Activated CD4-positive, alpha-beta T cell treated with anti-CD3 and anti-CD28 coated beads, Interleukin-2, amount 10 ng/mL, durations not matched to agents 24 days and 14 days (primary cell): ENCODE measurements at places on chromosomes 1 and 21. TPM values are rescaled to one million over a fixed set of nuclear protein-coding genes. Genes with fewer than 3 reads are reported as not detected.

STIL gene
- 25.1 and 28.0 TPM in 2 replicates for total RNA-seq

OR10K1 gene
- not detected in 2 replicates for total RNA-seq

DNA sequence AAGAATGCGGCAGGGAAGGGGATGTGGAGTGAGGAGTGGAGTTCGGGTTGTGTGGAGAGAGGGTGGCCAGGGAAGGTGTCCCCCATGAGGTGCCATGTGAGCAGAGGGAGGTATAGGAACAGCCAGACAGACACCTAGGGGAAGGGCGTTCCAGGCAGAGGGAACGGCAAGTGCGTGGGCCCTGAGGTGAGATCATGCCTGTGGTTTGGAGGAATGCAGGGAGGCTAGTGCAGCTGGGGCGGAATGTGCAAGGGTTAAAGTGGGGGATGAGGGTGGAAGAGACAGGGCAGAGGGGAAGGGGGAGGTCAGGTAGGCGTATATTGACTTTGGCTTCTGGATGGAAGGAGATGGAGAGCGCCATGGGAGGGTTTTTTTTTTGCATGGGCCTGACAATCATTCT, 31.6 kb upstream of the PADI6 start:
- peaks cover 3% of the 10 kb centered on the region for H3K4me1 ChIP-seq
- H3K27ac ChIP-seq = no peak overlapping the region
- peaks cover 3% of the 10 kb centered on the region for H3K27me3 ChIP-seq
- no peak overlapping the region for H3K4me3 ChIP-seq

DNA sequence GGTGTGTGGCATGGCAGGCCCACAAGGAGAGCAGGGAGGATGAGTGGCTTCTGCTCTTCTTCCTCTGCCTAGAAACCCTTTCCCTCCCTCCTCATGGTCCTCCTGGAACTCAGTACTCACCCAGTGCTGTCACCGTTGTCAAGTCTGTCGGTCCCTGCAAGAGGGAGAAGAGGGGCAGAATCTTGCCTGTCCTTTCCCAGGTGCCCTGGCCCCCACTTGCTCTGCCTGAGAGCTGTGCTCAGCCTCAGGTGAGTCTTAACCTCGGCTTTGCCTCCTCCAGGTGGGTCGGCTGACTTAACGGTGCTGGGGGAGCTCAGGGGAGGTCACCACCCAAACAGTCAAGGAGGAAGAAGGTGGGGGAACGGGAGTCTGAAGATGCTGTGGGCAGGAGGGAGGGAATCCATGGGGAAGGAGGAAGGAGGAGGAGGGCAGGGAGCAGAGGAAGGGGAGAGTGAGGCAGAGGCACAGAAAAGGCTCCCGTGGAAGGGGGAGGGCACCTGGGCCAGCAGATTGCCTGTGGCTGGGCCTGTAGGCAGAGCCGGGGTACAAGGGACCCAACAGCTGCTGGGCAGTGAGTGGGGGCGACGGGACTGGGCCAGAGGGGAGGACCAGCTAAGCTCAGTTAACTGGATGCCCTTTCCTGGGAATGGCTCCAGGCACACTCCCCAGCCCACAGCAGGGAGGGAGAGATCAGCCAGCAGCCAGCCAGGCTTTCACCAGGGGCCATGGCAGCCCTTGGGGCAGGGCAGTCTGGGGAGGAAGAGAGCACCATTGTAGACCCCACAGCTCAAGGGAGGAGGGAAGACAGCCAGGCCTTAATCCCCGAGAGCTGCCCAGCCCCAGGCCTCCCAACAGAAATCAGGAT, 26.3 kb downstream of the CTNNBIP1 start:
- peaks cover 12% of the 10 kb centered on the region for H3K4me1 ChIP-seq
- no peak for DNase-seq
- H3K27ac ChIP-seq = no peak overlapping the region

DNA sequence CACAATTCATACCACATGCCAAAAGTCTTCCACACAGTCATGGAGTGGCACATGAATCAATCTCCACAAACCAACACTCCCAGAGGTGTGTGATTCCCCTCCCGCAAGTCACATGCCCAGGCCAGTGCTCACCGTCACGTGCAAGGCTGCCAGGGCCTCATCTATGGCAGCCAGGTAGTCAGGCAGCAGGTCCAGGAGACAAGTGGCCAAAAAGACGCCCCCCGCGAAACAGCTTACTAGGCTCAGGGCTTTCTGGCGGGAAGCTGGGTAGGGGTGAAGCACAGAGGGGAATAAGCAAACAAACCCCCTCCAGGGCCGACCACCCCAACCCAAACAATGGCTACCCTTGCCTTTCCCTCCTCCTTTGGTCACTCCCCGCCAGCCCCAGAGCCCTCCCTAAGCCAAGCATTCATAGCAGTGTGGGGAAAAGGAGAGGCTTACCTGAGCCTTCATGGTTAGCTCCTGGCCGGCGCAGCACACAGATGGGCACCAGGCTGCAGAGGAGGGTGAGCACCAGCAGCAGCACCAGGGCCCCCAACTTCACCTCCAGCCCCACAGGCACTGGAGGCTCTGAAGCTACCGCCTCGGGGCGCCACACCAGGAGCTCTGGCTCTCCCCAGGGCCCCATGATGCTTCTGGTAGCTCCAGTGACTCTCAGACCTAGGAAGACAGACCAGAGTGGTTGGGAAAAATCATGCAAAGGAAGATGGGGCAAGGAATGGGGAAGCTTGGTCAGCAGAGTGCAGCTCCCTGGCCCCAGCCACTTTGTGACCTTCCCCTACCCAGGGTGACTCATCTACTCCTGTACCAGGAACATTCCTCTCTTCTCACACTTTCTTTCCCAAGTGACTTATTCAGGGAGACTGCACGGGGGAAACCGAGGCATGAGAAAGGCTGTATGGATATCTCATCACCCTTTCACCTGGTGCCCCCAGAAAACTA, 978 bp downstream of the SLC39A1 start:
- H3K4me1 ChIP-seq = peaks cover 48% of the 10 kb centered on the region
- H3K27me3 ChIP-seq = no peaks in the 10 kb centered on the region

DNA sequence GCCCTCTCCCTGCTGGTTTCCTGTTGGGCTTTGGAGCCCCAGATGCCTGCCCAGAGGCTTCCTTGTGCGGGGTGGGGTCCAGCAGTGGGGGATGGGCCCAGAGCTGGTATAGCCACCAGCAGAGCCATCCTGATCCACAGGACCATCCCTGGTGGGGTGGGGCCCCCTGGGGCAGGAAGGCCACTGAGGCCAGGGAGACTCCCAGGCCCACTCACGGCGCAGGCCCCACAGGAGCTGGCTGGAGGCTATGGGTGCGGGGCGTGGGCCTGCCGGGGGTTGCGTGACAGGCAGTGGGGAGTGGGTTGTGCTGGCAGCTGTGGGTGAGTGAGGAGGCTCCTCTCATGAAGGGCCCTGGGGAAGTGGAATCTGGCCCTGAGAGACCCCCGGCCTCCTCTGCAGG, 5.7 kb downstream of the LRRC3 start:
- H3K27me3 ChIP-seq = no peaks in the 10 kb centered on the region
- H3K36me3 ChIP-seq = no peaks in the 10 kb centered on the region
- H3K4me3 ChIP-seq = no peak overlapping the region
- H3K4me1 ChIP-seq = peaks cover 4% of the 10 kb centered on the region
- no peak overlapping the region for H3K27ac ChIP-seq

GRCh38 chr1:24720152-24720551, 25.1 kb upstream of the CLIC4 start:
- peaks cover 13% of the 10 kb centered on the region for H3K4me1 ChIP-seq
- H3K27ac ChIP-seq = no peak overlapping the region
- DNase-seq = no peak

DNA sequence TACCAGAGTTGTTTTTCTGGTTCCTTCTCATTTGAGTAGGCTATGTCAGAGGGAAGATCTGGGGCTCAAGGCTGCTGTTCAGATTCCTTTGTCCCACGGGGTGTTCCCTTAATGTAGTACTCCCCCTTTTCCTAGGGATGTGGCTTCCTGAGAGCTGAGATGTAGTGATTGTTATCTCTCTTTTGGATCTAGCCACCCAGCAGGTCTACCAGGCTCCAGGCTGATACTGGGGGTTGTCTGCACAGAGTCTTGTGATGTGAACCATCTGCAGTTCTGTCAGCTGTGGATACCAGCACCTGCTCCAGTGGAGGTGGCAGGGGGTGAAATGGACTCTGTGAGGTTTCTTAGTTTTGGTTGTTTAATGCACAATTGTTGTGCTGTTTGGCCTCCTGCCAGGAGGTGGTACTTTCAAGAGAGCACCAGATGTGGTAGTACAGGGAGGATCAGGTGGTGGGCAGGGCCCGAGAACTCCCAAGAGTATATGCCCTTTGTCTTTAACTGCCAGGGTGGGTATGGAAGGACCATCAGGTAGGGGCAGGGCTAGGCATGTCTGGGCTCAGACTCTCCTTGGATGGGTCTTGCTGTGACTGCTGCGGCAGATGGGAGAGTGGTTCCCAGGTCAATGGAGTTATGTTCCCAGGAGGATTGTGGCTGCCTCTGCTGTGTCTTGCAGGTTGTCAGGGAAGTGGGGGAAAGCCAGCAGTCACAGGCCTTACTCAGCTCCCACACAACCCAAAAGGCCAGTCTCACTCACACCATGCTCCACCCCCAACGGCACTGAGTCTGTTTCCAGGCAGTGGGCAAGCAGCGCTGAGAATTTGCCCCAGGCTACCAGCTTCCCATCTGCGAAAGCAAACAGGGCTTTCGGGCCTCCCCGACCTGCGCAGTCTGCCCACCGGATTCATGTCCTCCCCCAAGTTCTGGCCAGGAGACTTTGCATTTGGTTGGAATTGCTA, 64.2 kb downstream of the SERINC2 start:
- no peaks in the 10 kb centered on the region for H3K36me3 ChIP-seq
- peaks cover 7% of the 10 kb centered on the region for H3K4me1 ChIP-seq
- H3K27me3 ChIP-seq = peaks cover 28% of the 10 kb centered on the region
- no peak for DNase-seq
- no peak overlapping the region for H3K4me3 ChIP-seq

GRCh38 chr1:247375747-247376146, 40.2 kb upstream of the NLRP3 start:
- H3K4me1 ChIP-seq = peaks cover 6% of the 10 kb centered on the region
- no peak for DNase-seq
- H3K27ac ChIP-seq = no peak overlapping the region
- no peak overlapping the region for H3K4me3 ChIP-seq
- peaks cover 14% of the 10 kb centered on the region for H3K27me3 ChIP-seq

DNA sequence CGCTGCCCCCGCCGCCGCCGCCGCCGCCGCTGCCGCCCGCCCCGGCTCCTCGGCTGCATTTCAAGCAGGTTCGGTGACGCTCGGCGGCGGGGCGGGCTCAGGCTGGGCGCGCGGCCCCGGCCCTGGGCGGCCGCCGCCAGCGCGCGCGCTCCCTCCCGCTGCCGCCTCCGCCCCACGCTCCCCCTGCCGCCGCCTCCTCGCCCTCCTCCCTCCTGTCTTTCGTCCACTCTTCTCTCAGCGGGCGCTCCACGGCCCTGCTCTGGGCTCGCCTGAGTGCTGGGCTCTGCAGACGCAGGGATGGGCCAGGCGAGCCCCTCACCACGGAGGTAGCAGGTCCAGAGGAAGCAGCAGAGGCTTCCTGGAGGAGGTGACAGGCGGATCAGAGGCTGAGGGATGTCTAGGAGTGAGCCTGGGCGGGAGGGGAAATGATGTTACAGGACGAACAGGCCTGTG, at the start of gene LRP8:
LRP8 (minus strand) TSS at position 62 of the 453 bp plus-strand sequence. CDS start 158 bp downstream, outside the sequence.
- peaks cover 34% of the 10 kb centered on the region for H3K36me3 ChIP-seq
- peaks cover 32% of the 10 kb centered on the region for H3K4me1 ChIP-seq
- DNase-seq = peak; percentile 95
- no peaks in the 10 kb centered on the region for H3K27me3 ChIP-seq
- H3K4me3 ChIP-seq = peak within 1 kb of the TSS; percentile 99
- H3K27ac ChIP-seq = peak within 1 kb of the TSS; percentile 98

- H3K4me3 ChIP-seq = no peak overlapping the region
- H3K36me3 ChIP-seq = peaks cover 41% of the 10 kb centered on the region
- H3K4me1 ChIP-seq = peaks cover 2% of the 10 kb centered on the region
Observed at GRCh38 chr1:176073524-176074157, 133.4 kb downstream of the COP1 start.

DNA sequence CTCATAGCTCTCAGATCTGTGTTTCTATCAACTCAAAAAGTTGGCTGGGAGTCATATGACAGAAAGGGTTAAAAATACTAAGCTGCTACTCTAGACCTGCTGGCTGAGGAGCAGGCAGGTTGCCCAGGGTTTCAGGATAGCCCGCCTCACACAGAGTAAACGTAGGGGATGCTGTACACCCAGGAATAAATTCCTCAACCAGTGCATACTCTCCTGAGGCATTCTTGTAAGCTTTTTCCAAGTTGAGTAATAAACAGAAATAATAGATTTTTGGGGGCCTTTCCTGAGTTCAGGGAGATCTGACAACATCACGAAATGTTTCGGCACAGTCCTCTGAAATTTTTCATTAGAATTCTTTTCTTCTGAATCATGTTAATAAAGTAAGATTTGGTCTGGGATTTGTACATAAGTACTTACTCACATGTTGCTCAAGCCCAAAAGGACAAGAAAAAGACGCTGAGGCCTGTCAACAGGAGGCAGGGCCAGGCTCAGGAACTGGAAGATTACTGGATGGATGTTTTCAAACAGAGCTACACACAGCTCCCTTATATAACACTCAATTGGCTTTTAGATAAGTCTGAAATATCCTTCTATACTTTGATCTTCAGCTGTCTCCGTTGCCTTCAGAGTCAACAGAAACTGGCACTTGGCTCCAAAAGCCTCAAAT, 41.0 kb downstream of the TGFBR3 start:
- H3K36me3 ChIP-seq = peaks cover 6% of the 10 kb centered on the region
- peaks cover 4% of the 10 kb centered on the region for H3K27me3 ChIP-seq

DNA sequence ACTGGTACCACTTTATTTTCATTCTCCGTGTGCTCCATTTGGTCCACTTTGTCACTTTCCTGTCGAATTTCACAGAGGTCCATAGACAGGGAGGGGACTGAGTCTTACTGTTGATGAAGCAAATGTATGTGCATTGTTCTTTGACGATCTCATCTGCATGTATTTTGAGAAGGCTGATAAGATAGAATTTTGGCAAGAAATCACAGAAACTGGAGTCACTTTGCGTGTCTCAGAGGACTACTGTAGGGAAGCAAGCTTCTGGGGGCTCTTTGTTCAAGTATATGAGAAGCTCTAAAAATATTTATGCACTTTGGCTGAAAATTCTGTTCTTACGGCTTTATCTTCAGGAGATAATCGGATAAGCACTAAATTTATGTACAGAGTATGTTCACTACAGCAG, 78.1 kb downstream of the PCBP3 start:
- no peak for DNase-seq
- H3K27ac ChIP-seq = no peak overlapping the region
- H3K4me1 ChIP-seq = peaks cover 21% of the 10 kb centered on the region
- no peaks in the 10 kb centered on the region for H3K27me3 ChIP-seq
- no peaks in the 10 kb centered on the region for H3K36me3 ChIP-seq

GRCh38 chr1:223135176-223135942, 7.7 kb downstream of the TLR5 start:
- no peak overlapping the region for H3K4me3 ChIP-seq
- DNase-seq = no peak
- no peaks in the 10 kb centered on the region for H3K4me1 ChIP-seq

GRCh38 chr1:121516234-121516967, 331.6 kb downstream of the SRGAP2C start:
- H3K27ac ChIP-seq = peak overlapping the region; percentile 90
- H3K4me3 ChIP-seq = peak overlapping the region; percentile 63
- H3K4me1 ChIP-seq = peaks cover 58% of the 10 kb centered on the region
- no peaks in the 10 kb centered on the region for H3K27me3 ChIP-seq
- DNase-seq = peak; percentile 85

- peak overlapping the region; percentile 99 for H3K27ac ChIP-seq
- peaks cover 71% of the 10 kb centered on the region for H3K4me1 ChIP-seq
- H3K27me3 ChIP-seq = no peaks in the 10 kb centered on the region
- peak; percentile 85 for DNase-seq
Observed at GRCh38 chr1:18927654-18928272, 25.4 kb upstream of the ALDH4A1 start.

- no peak for DNase-seq
- H3K36me3 ChIP-seq = peaks cover 6% of the 10 kb centered on the region
- H3K4me1 ChIP-seq = peaks cover 49% of the 10 kb centered on the region
- no peak overlapping the region for H3K27ac ChIP-seq
- no peak overlapping the region for H3K4me3 ChIP-seq
Observed at GRCh38 chr1:84855691-84856630, 37.0 kb downstream of the LPAR3 start.
